Stimulated activated CD8-positive, alpha-beta memory T cell treated with anti-CD3 and anti-CD28 coated beads, Interleukin-15, amount 100 ng/mL, for 48 hours (primary cell): ENCODE measurements at places on chromosomes 13 and 19.

DNA sequence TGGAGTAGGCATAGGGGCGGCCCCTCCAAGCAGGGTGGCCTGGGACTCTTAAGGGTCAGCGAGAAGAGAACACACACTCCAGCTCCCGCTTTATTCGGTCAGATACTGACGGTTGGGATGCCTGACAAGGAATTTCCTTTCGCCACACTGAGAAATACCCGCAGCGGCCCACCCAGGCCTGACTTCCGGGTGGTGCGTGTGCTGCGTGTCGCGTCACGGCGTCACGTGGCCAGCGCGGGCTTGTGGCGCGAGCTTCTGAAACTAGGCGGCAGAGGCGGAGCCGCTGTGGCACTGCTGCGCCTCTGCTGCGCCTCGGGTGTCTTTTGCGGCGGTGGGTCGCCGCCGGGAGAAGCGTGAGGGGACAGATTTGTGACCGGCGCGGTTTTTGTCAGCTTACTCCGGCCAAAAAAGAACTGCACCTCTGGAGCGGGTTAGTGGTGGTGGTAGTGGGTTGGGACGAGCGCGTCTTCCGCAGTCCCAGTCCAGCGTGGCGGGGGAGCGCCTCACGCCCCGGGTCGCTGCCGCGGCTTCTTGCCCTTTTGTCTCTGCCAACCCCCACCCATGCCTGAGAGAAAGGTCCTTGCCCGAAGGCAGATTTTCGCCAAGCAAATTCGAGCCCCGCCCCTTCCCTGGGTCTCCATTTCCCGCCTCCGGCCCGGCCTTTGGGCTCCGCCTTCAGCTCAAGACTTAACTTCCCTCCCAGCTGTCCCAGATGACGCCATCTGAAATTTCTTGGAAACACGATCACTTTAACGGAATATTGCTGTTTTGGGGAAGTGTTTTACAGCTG is at the start of the genes BRCA2 and ZAR1L:
BRCA2 (plus strand) TSS at position 271 of the 790 bp plus-strand sequence. CDS start 953 bp downstream, outside the sequence.
ZAR1L (minus strand) TSS at position 126 of the 790 bp plus-strand sequence. CDS start 3,438 bp downstream, outside the sequence.
- peak; percentile 86 for DNase-seq

DNA sequence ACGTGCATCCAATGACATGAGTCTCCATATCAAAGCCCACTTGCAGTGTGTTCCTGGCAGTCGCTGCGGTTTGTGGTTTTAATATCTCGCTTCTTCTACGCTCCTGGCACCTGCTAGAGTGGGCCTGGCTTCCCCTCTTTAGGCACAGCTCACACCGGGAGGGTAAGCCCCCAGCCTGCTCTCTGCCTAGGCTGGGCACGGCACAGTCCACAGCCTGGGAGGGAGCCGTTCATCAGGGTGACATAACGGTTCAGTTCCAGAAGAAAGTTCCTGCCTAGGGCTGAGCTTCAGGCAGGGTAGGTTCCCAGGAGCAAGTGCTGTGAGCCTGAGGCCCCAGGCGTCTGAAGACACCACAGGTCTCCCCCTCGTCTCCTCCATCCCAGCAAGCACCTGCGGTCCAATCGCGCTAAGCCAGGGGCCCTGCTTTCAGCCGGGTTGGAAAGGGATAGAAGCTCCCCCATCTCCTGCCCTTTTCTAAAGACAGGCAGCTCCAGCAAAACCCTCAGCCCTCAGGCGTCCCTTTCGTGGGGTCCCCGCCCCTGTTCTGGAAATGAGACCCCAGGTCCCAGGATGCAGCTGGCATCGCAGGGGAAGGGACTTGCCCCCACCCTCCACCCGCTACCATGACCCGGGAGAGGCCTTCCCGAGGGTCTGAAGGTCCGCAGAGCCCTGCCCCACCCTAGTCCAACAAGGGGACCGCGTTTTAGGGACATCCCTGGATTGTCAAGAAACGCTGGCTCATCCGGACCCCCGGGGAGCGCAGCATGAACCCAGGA is 121.6 kb upstream of the ZNF507 start:
- no peak for DNase-seq

DNA sequence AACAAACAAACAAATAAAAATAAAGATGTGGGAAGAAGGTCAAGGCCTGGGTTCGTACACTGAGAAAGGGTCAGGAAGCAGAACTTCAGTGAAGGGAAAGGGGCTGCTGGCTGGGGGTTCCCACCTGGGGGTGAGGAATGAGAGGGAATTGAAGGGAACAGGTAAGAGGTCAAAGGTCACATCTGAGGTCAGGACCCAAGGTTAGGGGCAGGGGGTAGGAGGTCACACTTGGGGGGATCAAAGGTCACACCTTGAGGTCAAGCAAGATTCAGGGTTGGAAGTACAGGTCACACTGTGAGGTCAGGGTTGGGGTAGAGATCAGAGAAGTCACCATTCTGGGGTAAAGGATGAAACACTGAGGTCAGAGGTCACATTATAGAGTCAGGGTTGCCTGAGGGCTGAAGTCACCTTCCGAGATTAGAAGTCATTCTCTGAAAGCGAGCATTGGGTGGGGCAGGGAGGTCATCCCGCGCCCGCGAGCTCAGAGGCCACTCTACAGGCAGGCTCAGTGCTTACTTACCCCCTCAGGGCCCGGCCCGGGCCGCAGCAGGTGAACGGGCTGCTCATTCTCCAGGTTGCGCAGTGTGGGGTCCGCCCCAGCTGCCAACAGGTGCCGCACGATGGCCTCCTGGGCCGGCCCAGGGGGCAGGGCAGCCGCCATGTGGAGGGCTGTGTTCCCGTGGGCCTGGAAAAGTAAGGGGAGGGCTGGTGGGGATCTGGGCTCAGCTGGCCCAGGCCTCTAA is 10.8 kb downstream of the NFKBID start:
- DNase-seq, result no peak

DNA sequence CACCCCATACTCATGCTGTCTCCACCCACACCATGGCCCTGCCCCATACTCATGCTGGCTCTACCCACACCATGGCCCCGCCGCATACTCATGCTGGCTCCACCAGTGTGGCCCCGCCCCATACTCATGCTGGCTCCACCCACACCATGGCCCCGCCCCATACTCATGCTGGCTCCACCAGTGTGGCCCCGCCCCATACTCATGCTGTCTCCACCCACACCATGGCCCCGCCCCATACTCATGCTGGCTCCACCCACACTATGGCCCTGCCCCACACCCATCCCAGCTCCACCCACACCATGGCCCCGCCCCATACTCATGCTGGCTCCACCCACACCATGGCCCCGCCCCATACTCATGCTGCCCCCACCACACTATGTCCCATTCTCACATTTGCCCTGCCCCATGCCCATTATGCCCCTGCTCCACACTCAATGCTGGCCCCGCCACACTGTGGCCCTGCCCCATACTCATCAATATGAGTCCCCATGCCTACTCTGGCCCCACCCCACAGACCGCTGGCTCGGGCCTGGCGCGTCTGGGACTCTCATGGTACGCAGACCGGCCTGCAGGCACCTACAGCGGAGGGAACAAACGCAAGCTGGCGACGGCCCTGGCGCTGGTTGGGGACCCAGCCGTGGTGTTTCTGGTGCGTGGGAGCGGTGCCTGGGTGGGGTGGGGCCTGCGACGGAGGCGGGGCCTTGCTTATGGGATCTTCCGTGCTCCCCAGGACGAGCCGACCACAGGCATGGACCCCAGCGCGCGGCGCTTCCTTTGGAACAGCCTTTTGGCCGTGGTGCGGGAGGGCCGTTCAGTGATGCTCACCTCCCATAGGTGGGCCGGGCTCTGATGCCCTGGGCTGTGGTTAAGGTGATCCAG is 3.7 kb upstream of the ARHGAP45 start:
- peak; percentile 64 for DNase-seq
